Right forelimb (tissue), 1 donor: ENCODE measurements at places on chromosomes 2 and 18.

- DNase-seq, result no peak
These were observed 147.3 kb downstream of the GREB1L start for GRCh38 chr18:21389283-21389682.

DNA sequence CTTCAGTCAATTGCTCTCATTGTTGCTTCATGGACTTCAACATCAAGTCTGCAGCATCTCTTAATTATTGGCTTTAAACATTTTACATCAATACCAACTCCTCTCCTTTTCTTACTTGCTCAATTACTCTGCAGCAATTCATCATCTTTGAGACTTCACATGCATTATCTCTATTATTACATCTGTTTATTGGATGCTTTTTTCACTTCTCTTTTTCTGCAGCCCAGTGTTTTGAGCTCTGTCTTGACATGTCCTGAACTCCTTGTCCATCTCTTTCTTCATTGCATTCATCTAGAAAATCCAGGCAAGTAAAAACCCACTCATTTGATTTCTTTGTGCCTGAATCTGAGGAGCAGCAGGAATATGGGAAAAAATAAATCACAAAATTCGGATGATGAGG, 647.9 kb downstream of the PLCL1 start:
- DNase-seq, result no peak

DNA sequence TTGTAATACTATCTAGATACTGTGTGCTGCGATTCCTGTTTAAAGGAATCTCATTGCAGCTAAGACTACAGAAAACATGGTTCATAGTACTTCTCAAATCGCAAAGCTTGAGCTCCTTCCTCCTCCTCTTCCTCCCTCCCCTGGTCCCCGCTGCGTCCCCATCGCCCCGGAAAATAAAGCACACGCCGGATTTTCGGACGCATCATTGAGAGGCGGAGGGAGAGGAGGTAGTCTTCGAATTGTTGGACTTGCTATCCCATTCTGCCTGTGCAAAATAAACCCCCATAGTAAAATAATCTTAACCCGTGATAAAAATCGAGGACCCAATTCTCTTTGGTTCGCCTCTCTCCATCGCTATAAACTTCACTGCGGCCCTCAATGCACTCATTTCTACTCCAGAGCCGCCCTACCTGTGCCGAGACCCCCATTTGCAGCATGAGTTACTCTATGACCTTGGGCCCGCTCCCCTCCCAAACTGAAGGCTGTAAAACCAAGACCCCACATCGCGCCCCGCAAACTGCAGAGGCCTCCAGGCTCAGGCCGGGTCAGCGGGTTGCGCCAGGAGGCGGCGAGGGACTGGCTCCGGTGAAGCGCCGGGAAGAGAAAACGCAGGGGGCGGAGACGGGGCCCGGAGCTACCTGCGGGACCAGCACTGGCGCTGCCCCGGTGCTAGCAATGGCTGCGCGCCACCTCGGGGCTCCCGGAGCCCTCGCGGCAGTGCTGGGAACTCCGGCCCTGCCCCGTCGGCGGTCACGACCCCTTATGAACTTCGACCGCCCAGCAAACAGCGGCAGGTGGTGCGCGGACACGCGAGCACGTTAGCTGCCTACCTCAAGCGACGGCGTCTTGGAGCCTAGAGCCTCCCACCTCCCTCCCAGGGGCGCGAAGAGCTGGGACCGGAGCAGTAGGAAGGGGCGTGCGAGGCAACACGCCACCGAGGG, 649 bp downstream of the ESCO1 start:
- DNase-seq, result no peak

DNA sequence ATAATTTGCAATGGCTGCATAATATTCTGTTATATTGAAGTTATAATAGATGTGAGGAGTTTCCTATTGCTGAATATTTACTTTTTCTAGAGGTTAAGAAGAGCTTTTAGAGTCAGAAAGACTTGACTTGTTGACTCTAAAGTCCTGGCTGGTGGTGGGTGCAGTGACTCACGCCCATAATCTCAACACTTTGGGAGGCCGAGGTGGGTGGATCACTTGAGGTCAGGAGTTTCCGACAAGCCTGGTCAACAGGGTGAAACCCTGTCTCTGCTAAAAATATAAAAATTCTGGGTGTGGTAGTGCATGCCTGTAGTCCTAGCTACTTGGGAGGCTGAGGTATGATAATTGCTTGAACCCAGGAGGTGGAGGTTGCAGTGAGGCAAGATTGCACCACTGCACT, 33.9 kb upstream of the ATIC start:
- DNase-seq, result no peak

- no peak for DNase-seq
These were observed 262.4 kb downstream of the SS18 start for GRCh38 chr18:25827961-25828561.
